ENCODE measurements at places on chromosomes 11 and 22.

- DNase-seq, result no peak
Observed at GRCh38 chr22:47630741-47631534, 868.5 kb downstream of the TBC1D22A start.

DNA sequence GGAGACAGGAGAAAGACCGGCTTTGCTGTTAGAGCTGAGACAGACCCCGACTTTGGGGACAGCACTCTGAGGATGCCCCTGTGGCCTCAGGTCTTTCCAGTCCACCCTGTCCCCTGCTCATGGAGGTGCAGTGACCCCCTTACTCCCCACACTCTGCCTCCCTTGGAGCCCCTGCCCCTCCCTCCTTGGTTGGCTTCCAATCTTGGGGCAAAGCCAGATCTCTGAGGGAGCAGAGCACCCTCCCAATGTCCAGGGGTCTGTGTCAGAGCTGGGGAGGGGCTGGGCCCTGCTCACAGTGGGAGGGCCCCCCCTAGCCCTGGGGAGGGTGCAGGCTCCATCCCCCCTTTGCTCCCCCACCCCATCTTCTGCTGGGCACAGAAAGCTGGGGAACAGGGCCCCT lies 50.0 kb downstream of the IGLL1 start:
- DNase-seq, result no peak

DNA sequence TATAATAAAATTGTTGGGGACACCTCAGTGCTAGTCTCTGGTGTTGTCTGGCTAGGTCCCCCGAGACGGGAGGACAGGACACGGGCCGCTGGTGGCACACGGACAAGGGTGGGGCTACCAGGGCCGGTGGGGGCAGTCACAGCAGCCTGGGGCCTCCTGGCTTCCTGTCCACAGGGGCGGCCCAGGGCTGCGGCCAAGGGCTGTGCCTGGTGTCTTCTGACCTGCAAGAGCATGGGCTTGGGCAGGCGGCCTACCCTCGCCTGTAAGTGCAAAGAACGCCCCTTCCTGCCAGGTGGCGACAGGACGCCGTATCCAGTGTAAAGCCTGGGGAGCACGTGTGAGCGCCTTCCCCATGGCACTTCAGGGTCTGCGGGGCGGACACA lies 3.6 kb downstream of the LRFN4 start:
- DNase-seq, result no peak

GRCh38 chr11:13262096-13262495 lies 15.5 kb upstream of the BMAL1 start:
- DNase-seq, result no peak

DNA sequence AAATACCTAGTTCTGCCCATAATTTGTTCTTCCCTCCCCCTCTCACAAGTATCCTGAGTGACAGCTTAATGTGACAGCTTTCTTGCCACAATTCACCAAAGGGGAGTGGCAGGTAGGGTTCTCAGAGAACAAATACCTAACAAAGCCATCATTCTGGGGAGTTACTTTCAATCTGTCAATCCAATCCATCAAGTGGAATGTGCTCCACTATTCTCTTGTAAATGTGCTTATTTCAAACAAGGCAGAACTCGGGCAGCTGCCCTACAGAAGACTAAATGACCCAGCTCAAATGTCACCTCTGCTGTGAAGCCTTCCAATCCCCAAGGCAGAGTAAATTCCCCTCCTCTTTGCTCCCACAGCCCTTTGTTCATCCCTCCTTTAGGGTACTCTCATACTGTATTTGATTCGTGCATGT lies 27.8 kb downstream of the LGR4 start:
- DNase-seq, result no peak

DNA sequence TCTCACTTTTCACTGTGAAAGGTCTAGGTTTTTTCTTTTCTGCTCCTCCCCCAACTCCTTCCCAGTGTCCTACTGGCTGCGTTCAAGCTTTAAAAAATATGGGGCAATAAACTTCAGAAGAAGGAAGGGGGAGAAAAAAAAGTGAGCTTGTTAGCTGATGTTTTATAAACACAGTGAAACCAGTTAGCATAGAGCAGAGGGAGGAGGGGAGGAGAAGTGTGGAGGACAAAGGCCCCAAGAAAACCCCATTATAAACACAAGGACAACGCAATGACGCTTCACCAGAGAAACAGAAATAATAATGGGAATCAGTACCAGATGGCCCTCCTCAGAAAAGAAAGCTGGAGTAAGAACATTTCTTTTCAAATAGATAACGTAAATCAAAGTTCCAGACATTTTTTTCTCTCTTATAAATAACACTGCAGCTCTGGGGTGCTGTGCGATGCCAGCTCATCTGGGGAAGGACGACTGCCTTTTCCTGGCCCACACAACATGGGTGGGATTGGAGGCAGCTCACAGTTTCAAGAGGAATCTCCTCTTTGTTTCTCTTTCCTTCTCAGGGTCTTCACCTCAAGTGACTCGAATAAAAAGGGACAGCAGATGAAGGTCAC lies 235.4 kb upstream of the NARS2 start:
- no peak for DNase-seq

GRCh38 chr11:1597994-1598380 lies at the start of gene KRTAP5-2:
Gene KRTAP5-2 (minus strand): TSS chr11:1598294. CDS start chr11:1598250, 44 bp downstream.
- DNase-seq, result no peak

DNA sequence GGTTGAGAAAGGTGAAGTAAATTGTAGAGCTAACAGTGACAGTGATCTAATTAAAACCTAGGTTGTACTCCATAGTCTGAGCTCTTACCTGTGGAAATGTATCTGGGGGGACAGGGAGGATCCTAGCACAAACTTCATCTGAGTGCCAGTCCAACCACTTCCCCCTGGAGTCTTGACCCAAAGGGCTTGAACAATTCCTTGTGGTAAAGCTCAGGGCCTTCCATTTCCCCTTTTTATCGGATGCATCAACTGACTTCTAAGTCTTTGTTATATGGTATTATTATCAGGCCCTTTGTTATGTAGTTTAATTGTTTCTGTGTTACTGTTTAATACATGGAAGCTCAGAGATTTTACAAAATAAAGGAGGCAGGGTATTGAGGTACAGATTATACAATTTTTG lies 140.2 kb upstream of the SESN3 start:
- DNase-seq, result no peak

GRCh38 chr11:31089117-31089516 lies 280.4 kb downstream of the DCDC1 start:
- no peak for DNase-seq

DNA sequence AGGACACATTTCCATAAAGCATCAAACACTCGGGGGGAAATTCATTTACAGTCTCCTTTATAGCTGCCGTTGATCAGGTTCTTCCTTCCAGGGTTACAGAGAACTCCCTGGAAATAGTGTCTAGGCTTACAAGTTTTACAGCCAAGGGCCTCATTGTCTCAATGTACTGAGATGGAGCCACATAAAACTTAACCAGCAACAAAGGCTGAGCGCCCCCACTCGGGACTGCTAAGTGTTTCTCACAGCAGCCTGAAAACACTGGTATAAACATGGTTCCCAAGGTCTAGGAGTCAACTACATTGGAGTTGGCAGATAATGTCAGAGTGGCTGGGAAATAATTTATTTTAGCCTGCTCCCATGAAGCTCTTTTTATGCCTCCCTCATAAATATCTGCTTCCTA lies 686.2 kb downstream of the OPCML start:
- no peak for DNase-seq

DNA sequence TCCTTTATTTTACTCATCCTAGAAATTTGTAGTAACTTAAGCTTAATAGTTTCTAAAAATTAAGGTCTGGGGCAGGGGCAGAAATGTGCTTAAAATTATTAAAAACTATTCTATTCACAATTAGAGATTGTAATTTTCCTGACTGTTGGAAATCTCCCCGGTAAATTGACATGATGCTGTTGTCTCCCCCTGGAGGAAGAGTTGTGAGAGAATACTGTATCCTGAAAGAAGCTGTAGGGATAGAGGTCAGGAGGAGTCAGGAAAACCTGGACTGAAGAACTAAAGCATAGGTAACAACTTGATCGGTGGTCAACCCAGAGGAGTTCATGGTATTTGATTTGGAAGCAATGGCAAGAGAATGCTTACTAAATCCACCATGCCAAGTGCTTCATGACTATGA lies 16.2 kb upstream of the ESAM start:
- no peak for DNase-seq

- DNase-seq, result no peak
Observed at GRCh38 chr11:18364495-18365073, 29.8 kb upstream of the LDHA start.

- no peak for DNase-seq
Observed at GRCh38 chr22:34067031-34067430, 146.8 kb upstream of the LARGE1 start.

- no peak for DNase-seq
Observed at GRCh38 chr22:22037229-22037628, 54.6 kb upstream of the TOP3B start.

- DNase-seq, result no peak
Observed at GRCh38 chr11:62544581-62545436, 1.8 kb downstream of the AHNAK start.

GRCh38 chr22:41099036-41099435 lies 6.6 kb downstream of the EP300 start:
- DNase-seq, result no peak

GRCh38 chr11:133949129-133949528 lies 7.6 kb downstream of the IGSF9B start:
- DNase-seq, result no peak

DNA sequence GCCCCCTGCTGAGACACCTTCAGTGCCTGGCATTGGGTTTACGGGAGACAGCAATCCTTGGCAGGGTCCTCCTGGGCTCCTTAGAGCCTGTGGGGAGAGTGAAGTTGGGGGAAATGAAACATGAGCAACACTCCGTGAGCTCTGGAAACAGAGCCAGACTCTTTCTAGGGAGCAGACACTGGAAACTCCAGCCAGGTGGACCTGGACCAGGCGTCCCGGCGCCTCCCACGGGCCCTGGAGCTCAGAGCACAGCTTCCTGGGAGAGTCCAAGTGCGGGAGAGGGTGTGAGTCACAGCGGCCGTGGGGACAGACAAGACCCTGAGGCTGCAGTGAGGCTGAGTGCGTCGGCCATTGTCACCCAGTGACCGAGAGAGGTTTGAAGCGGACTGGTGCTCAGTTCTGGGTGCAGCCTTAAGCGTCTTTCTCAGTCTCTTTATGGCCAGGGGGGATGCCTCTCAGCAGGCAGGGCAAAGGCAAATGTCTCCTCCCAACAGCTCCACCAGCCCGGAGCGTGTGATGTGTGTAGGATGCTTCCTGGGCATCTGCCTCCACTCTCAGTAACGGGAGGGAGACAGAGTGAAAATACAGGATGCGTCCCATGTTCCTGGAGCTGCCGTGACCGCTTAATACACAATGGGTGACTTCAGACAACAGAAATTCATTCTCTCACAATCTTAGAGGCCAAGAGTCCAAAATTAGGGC lies 399.2 kb downstream of the SHANK2 start:
- no peak for DNase-seq

- DNase-seq, result no peak
Observed at GRCh38 chr11:115084231-115084630, 405.9 kb downstream of the NXPE2 start.

- no peak for DNase-seq
Observed at GRCh38 chr22:19757140-19757984, 3.2 kb upstream of the TBX1 start.

DNA sequence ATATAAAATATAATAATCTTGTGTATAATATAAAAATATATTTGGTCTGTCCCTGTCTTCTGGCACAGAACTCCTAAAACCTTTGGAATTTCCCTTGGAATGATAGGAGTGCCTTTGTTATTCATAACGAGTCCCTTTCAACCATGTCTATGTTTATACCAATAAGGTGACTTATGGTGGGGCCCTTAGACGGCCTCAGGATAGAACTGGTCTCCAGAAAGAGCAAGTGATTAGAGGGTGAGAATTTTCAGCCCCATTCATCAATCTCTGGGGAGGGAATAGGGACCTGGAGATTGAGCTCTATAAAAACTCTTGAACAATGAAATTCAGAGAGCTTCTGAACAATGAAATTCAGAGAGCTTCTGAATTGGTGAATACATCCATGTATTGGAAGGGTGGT lies 18.4 kb upstream of the PICALM start:
- no peak for DNase-seq

DNA sequence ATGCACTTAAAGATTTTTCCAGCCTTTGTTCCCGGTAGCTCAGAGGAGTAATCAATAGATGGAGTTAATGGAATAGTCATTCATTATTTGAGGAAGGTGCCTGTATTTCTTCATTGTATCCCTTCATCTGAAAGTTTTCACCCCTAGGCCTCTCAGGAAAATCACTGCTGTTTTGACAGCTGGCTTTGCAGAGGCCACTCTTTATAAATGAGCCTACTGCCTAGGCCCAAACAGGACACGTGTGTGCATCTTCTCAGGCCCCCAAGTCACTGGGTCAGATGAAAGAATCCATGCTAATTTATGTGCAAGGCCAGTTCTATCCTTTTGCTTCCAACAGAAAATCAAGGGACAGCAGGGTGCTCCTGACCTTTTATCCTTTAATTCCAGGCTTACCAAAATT lies 76.8 kb downstream of the MPPED2 start:
- DNase-seq, result no peak

DNA sequence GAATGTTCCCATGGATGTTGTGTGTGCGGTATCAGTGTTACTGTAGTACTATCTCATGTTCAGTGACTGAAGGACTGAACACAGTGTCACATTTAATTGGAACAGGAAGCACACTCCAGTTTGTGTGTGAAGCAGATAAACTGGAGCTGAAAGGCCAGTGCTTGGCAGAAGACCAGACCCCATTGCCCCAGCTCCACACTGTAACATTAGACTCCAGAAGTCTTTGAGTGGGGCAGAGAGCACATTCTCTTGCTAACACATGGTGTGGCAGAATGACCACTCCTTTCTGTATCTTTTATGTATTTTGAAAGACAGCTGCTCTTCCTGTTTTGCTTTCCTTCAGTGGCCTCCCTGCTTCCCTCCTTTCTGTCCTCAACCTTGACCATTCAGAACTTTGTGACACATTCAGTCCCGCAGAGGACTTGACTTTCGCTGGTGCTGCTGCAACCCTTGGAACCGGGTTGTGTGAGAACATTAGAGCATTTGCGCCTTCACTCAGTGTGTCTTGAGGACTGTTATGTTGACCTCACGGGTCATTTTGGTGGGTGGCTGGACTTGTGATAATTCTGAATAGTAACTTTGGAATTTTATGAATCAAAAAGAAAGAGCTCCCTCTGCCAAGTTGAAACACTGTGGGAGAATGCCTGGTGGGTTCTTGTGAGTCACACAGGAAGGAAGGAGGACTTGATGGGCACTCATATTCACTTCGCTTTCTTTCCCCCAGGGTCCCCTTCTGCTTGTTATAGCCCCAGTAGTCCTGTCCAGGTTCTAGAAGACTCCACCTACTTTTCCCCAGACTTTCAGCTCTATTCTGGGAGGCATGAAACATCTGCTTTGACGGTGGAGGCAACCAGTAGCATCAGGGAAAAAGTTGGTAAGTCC lies 26.4 kb downstream of the AMOTL1 start:
- DNase-seq, result no peak

DNA sequence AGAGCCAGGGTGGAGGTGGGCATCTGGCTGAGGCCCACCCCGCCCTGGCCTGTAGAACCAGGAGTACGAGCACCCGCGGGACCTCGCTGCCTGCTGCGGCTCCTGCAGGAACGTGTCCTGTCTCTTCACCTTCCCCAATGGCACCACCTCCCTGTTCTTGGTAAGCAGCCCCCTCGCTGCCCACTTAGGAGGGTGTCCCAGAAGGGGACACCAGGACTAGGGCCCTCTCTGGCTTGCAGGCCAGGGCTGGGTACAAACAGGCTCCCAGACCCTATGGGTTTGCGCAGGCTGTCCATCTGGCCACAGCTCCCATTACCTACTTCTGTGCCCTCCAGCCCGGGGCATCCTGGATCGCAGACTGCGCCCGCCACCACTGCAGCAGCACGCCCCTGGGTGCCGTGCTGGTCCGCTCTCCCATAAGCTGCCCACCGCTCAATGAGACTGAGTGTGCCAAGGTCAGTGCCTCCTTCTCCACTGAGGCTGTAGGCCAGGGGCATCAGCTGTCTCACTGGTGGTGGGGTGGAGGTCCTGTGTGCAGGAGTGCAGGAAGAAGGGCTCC lies 77.5 kb upstream of the MYOD1 start:
- DNase-seq, result no peak

All from esophagus squamous epithelium (tissue), 5 donors.